Stimulated activated CD8-positive, alpha-beta memory T cell treated with anti-CD3 and anti-CD28 coated beads, Interleukin-7, amount 100 ng/mL, for 1 hour (primary cell): ENCODE measurements at places on chromosomes 3 and 15.

GRCh38 chr3:185270956-185271332 lies 17.1 kb upstream of the EHHADH start:
- no peak for DNase-seq

GRCh38 chr3:127781411-127782001 lies 40.8 kb downstream of the MGLL start:
- no peak for DNase-seq

- DNase-seq = no peak
Measured at GRCh38 chr3:100936931-100937330, 56.3 kb downstream of the ABI3BP start.

GRCh38 chr3:174529298-174529697 lies 329.8 kb upstream of the NAALADL2 start:
- DNase-seq = no peak

DNA sequence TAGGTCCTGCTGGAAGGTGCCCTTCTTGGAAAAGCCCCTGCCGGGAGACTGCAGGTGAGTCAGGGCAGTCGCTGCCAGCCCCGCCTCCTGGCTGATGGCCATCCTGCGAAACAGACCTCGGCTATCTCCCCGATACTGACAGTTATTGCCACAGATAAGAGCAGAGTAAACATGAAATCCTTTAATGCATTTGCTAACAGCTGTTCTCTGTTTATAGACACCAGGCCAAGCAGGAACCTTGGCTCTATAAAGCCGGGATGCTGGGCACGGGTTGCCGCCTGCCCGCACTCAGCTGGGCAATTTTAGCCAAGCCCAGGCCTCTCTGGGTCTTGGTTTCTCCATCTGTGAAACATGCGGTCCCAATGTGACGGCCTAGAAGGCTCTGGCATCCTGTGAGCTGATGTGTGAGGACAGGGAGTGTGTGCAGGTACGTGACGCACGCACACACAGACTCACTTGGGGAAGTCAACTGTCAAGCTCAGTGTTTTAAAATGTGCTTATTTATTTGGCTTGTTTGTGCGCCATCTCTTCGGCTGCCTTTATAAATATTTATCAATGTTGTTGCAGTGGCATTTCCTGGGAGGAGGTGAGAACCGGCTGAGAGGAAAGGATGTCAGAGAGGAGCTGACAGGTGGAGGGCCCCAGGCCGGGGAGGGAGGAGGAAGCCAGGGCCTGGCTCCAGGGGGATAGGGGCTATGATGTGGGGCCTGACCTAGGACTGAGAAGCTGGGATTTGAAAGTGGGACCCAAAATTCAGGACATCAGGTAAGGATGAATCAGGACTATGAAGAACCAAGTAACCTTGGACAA lies 50.8 kb upstream of the PRR23E start:
- DNase-seq = no peak

- DNase-seq = no peak
Measured at GRCh38 chr3:2544212-2544611, 445.5 kb downstream of the CNTN4 start.

GRCh38 chr15:26712335-26712734 lies 60.5 kb downstream of the GABRB3 start:
- DNase-seq = no peak

DNA sequence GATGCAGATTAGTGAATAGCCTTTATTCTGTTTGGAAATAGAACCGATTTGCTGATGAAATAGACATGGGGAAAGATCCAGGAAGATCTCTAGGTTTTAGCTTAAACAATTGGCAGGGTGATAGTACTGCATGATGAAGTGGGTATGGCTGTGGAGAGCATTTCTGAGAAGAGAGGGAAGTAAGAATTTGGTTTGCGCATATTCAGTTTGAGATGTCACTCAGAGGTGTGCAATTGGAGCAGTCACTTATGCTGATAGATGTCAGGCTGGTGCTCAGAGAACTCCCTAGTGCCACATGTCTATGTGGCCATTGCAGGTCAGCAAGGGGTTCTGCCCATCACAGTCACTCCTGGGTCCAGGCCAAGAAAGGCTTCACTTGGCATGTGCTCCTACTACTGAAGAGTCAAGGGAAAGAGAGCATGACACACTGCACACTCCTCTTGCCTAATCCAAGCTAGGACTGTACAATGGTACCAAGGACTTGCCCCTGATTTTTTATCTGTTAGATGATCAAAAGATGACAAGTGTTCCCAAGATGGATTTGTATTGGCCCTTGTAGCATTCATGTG lies 57.2 kb upstream of the ST8SIA2 start:
- DNase-seq = no peak

- no peak for DNase-seq
Measured at GRCh38 chr3:61780455-61781228, 219.3 kb downstream of the PTPRG start.

- no peak for DNase-seq
Measured at GRCh38 chr3:19811689-19812088, 122.3 kb downstream of the EFHB start.

DNA sequence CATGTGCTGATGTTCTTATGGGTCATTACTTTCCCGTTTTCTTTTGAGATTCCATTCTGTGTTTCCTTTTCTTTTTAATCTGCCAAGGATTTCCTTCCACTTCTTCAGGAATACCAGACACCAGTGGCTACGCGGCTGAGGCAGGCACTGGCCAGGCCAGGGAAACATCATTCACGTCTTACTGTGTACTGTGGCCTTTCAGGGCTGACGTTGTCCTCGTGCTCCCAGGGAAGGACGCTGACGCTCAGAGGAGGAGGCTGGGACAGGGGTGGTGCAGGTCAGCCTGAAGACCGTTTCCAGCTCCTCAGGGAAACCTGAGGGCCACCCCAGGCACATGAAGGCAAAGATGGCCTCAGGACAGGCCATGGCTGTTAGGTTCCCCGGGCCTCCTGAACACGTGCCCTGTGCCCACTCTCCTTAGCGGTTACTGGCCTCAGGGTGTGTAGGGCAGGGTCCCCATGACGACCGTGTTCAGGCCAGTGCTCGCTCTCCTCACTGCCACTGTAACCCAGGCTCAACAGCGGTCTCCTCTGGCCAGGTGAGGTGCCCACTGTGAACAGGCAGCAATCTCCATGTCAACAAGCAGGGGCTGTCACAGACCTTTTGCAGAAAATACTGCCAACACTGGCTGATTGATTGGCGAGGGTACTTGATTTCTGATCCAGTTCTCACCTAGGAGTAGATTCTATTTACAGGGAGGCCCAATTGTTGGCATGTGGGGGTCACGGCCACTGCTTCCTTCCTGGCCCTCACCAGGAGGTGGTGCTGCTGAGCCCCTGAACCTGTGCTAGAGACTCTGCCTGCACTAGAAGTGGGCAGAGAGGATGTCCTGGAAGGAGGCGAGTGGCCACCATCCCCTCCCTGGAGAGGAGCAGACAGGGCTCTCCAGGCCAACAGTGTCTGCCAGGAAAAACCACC lies 169.5 kb downstream of the ATP10A start:
- DNase-seq = no peak

DNA sequence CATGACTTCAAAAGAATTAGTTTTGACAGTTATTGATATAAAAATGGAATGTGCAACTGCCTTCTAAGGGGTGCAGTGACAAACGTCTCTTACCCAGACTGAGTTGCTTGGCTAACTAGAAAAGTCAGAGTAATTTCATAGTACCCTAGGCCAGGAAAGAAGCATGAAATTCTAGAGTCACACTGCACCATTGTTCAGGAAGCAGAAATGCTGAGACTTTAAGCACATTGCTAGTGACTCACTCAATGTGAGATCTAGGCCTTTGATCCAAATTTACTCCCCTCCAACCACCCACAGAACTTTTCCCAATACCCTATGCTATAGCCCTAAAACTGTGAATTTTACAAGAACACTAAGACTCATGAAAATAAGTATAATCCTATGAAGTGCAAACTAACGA lies 110.8 kb downstream of the DUT start:
- no peak for DNase-seq

DNA sequence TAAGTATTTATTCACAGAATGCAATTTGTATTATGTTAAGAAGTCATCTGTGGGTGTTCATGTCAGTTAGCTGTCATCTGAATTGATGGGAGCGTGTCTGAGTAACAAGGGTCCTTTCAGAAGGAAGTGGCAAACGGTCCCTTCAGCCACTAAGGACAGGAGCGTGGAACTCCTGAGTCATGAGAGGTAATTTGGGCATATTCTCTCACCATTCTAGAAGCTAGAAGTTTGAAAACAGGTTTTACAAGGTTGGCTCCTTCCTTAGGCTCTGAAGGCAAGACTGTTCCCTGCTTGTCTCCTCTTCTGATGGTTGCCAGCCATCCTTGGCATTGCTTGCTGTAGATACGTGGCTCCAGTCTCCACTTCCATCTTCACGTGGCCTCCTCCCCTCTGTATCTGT lies 19.7 kb downstream of the ABHD2 start:
- no peak for DNase-seq

DNA sequence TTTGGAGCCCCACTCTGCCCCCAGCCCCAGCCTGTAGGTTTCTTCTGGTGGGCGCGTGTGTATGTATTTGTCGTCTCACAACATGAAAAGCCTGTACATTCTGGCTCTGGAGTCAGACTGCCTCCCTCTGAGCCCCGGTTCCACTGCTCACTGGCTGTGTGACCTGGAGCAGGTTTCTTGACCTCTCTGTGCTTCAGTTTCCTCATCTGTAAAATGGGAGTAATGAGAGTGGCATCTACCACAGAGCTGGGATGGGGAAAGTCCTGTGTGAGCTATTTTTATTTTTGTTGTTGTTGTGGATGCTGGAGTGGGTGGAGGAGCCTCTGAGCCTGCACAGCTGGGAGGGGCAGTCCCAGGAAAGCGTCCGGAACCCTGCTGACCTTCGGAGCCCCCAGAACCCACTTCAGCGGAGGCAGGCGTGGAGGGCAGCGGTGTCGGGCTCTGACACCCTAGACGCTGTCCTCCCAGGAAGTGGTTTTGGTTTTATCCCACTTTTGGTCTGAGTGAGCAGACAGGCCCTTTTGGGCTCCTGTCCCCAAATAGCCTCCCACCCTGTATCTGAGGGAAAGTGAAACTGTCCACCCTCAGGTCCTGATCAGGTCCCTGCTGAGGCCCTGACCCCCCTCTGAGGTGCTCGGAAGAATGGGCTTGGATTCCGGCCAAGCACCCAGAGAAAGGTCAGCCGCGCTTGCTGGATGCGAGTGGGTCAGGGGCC lies 103.5 kb downstream of the CHSY1 start:
- DNase-seq = no peak

GRCh38 chr3:13259831-13260230 lies 160.3 kb downstream of the NUP210 start:
- DNase-seq = no peak

DNA sequence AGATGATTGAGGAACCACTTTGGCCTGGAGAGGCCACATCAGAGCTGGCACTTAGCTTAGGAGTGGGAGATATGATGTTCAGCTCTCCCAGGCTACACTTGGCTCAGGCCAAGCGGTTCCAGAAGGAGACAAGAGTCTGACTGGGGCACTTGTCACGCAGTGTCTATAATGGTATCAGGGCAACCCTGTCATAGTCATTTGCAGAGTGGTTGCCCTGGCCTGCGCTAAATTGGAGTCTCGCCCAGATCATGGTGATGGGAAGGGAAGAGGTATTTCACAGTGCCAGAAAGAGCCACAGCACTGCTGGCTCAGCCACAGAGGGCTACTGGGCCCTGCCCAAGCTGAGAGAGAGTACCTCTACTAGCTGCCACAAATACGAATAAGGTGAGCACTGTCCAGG lies 186.9 kb upstream of the CRBN start:
- no peak for DNase-seq

GRCh38 chr15:88177451-88177850 lies 79.1 kb downstream of the NTRK3 start:
- no peak for DNase-seq

GRCh38 chr15:62558640-62559380 lies 393.7 kb upstream of the C2CD4B start:
- DNase-seq = no peak

GRCh38 chr15:50418041-50418583 lies 6.1 kb upstream of the USP8 start:
- DNase-seq = no peak

GRCh38 chr3:14282001-14282705 lies 103.5 kb downstream of the LSM3 start:
- no peak for DNase-seq

- DNase-seq = no peak
Measured at GRCh38 chr15:39774688-39775267, 7.9 kb downstream of the FSIP1 start.

GRCh38 chr3:5458526-5458925 lies 271.0 kb downstream of the EDEM1 start:
- no peak for DNase-seq

GRCh38 chr15:45456212-45457106 lies 66.1 kb downstream of the SLC30A4 start:
- peak; percentile 25 for DNase-seq

DNA sequence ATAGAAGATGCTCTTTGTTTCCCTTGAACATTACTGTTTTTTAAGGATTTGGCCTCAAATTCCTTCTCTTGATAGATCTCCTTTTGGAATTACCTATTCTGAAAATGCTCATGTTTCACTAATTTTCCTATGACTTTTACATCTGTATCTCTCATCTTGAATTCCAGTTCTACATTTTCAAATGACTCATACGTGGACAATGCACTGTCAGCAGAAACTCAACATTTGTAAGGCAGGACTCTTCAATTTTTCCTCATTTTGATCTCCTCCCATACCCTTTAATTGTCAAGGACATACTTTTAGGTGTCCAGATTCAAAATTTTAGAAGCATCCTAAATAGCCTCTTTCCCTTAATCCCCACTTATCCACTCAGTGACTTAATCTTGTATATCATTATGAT lies 341.0 kb upstream of the RASGRP1 start:
- DNase-seq = no peak

DNA sequence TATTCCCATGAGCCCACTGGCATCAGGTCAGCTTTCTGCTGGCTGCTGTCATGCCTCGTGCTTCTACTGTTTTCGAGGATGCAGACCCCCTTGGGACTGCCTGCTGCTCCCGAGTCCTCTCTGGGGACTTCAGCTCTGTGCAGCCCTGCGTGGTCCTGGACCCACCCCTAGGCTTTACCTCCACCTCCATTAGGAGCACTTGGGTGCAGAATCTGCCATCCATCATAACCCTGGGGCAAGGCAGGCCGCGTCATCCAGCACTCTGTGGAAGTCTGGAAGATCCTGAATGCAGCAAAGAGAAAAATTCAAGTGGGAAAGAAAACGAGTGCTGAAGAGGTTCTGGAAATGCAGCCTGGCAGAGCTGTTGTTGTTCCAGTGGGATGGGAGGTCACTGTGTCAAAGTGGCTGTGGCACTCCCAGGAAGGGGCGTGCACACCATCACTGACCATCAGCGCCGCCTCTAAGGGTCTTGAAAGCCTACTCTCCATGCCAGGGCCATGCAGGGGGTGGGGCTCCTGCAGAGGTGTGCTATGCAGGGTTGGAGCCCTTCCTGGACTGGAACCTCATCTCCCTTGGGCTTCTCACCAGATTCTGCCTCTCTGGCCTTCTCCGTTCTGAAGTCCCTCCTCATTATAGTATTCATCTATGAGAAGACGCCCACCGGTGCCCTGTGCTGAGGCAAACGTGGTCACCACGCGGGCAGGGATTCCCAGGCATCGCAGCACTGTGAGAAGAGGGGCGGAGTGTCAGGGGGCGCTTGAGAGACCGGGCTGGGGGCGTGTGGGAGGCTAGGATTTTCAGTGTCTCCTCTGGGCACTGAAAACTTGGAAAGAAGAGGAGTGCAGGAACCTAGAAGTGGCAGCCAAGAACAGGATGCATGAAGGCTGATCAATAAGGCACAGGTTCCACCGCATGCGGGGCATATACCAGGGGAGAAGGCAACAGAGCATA lies 12.5 kb downstream of the EPB42 start:
- no peak for DNase-seq
